Large intestine (tissue), 12 donors: ENCODE measurements at places on chromosomes 2 and 18. TPM values are rescaled to one million over a fixed set of nuclear protein-coding genes. Genes with fewer than 3 reads are reported as not detected.

Gene AGXT
- 0.66 TPM for polyA plus RNA-seq

Gene LYG2
- 0.16 TPM for polyA plus RNA-seq

- H3K4me3 ChIP-seq: no peak overlapping the region
- no peaks in the 10 kb centered on the region for H3K36me3 ChIP-seq
- DNase-seq: no peak
- H3K27me3 ChIP-seq: no peaks in the 10 kb centered on the region
Measured at GRCh38 chr18:43322132-43322531, 44.8 kb upstream of the SYT4 start.

DNA sequence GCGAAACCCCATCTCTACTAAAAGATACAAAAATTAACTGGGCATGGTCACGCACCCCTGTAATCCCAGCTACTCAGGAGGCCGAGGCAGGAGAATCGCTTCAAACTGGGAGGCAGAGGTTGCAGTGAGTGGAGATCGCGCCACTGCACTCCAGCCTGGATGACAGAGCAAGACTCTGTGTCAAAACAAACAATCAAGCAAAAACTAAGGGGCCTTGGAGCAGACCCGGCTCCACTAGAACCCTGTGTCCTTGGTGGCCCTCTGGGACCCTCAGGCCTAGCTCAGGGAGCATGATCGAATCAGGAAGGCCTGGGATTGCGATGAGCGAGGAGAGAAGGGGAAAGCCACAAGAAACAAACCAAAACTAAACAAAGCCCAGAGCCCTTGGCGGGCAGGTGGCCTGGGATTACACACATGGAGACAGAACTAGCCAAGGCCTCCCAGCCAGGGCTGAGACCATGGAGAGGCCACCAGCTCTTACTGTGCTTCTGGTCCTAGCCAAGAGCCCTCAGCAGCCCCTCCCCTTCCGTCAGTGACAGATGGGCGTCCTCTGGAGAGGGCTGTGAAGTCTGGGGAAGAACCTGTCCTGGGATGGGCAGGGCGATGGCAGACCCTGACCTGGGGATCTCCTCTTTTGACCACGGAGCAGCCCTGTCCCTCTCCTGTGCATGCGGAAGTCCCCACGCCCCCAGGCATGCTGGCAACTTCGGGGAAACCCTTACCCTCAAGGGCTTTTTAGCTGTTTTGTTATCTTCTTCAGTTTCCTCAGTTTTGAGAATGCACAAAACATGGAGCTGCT lies 27.4 kb upstream of the CATIP start:
- H3K4me1 ChIP-seq: peaks cover 40% of the 10 kb centered on the region
- DNase-seq: no peak
- H3K27me3 ChIP-seq: no peaks in the 10 kb centered on the region

Gene DSG1
- 0.19 TPM for polyA plus RNA-seq

- DNase-seq: no peak
- H3K4me3 ChIP-seq: no peak overlapping the region
- no peak overlapping the region for H3K27ac ChIP-seq
- no peaks in the 10 kb centered on the region for H3K36me3 ChIP-seq
Measured at GRCh38 chr2:53460347-53460746, 307.3 kb upstream of the CHAC2 start.

Gene MYL12A
- 280 TPM for polyA plus RNA-seq

DNA sequence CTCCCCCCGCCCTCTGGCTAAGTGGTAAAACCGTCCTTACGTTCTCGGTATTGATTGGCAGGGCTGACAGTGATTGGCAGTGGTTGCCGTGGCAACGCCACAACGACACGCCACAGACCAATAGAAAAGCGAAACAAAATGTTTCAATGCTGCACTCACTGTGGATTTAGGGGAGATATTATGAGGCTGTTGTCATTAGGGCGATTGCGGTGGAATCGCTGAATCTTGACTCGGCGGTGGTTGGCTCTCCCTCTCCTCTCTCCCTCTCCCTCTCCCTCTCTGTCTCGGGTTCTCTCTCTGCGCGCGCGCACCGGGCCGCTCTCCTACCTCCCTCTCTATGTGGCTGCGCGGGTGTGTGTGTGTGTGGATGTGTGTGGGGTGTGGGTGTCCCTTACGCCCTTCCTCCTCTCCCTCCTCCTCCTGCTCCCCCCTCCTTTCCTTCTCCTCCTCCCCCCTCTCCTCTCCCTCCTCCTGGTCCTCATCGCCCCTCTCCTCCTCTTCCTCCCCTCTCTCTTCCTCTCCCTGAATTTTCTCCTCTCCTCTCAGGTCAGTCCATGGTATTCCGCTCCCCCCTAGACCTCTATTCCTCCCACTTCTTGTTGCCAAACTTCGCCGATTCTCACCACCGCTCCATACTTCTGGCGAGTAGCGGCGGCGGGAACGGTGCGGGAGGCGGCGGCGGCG lies at the start of gene SIX3:
Gene SIX3 (plus strand): TSS at position 152 of the 684 bp plus-strand sequence. CDS start 403 bp downstream, at position 555.
- peaks cover 4% of the 10 kb centered on the region for H3K4me1 ChIP-seq
- no peak within 1 kb of the TSS for H3K4me3 ChIP-seq
- no peaks in the 10 kb centered on the region for H3K36me3 ChIP-seq
- DNase-seq: no peak
- H3K27me3 ChIP-seq: peaks cover 100% of the 10 kb centered on the region
- no peak within 1 kb of the TSS for H3K27ac ChIP-seq

Gene CARF
- polyA plus RNA-seq: 10.4 TPM

Gene KCNG2
- polyA plus RNA-seq: 0.46 TPM

Gene PIGN
- polyA plus RNA-seq: 20.5 TPM

GRCh38 chr2:218754201-218754600 lies 27.7 kb upstream of the CYP27A1 start:
- DNase-seq: no peak
- no peak overlapping the region for H3K4me3 ChIP-seq
- no peaks in the 10 kb centered on the region for H3K27me3 ChIP-seq
- peaks cover 58% of the 10 kb centered on the region for H3K36me3 ChIP-seq
- H3K27ac ChIP-seq: no peak overlapping the region

DNA sequence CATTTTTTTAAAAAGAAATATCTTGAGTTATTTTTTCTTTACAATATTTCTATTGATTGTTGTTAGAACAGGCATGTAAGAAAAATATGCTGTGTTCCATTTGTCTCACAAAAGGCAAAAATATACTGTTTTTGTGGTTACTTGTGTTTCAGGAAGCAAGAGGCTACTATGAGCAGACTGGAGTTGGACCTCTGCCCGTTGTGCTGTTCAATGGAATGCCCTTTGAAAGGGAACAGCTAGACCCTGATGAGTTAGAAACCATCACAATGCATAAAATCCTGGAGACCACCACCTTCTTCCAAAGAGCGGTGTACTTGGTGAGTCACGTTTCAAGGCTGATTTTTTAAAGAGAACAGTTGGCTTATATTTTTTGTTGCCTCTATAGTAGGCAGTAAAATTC lies 54.7 kb downstream of the UGGT1 start:
- no peaks in the 10 kb centered on the region for H3K4me1 ChIP-seq
- H3K36me3 ChIP-seq: peaks cover 40% of the 10 kb centered on the region
- no peaks in the 10 kb centered on the region for H3K27me3 ChIP-seq
- DNase-seq: no peak

Gene RTP5
- polyA plus RNA-seq: 0.07 TPM

Gene GALNT5
- polyA plus RNA-seq: 14.3 TPM

DNA sequence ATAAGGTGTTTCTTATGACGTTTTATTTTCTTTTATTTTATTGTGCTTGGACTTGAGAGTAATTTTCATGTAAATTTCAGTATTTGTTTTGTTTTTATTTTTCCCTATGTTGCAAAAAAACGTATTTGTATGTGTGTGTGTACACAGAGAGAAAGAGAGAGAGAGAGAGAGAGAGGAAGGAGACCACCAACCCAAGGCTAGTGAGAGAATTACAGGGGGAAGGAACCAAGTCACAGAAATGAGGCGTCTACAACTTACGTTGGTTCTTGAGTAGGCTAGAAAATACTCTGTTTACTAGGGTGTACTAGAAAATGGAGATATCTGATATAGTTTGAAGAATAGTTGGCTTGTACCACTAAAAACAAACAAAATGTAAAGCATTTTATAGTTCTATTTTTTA lies 7.7 kb upstream of the DSC1 start:
- H3K27me3 ChIP-seq: no peaks in the 10 kb centered on the region
- H3K36me3 ChIP-seq: no peaks in the 10 kb centered on the region
- no peak overlapping the region for H3K27ac ChIP-seq
- H3K4me3 ChIP-seq: no peak overlapping the region
- H3K4me1 ChIP-seq: no peaks in the 10 kb centered on the region

DNA sequence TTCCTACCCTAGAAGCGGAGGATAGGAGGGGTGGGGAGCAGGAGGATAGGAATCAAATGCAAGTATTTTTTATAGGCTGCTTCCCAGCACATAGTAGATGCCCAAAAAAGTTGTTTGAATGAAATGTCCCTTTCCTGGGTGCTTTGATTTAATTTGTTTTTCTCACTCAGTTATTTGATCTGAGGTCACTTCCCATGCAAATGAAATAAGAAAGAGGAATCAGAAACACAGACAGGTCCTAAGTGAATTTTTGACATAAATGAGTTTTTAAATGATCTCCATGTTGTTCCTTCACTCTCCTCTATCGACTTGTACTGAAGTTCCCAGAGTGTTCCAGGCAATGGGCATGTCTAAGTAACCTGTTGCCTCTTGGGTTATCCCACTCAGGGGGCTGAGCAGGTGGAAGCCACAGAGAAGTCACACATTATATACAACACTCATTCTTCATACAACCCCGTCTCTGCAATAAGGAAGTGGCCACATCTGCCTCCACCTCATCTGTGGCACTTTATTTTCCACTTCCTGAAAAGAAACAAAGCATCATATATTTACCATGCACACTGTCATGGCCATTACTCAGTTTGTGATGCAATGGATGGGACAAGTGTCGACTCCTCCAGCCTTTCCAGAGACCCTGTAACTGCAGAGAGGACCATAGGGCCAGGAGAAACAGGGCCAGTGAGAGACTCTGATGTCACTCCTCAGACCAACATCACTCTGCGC lies 81.9 kb upstream of the ZNF397 start:
- H3K4me1 ChIP-seq: no peaks in the 10 kb centered on the region
- DNase-seq: peak; percentile 20
- no peaks in the 10 kb centered on the region for H3K36me3 ChIP-seq

GRCh38 chr2:31249009-31249690 lies 15.2 kb downstream of the EHD3 start:
- no peak for DNase-seq
- no peak overlapping the region for H3K4me3 ChIP-seq
- H3K27ac ChIP-seq: no peak overlapping the region

Gene COL4A3
- 0.19 TPM for polyA plus RNA-seq

DNA sequence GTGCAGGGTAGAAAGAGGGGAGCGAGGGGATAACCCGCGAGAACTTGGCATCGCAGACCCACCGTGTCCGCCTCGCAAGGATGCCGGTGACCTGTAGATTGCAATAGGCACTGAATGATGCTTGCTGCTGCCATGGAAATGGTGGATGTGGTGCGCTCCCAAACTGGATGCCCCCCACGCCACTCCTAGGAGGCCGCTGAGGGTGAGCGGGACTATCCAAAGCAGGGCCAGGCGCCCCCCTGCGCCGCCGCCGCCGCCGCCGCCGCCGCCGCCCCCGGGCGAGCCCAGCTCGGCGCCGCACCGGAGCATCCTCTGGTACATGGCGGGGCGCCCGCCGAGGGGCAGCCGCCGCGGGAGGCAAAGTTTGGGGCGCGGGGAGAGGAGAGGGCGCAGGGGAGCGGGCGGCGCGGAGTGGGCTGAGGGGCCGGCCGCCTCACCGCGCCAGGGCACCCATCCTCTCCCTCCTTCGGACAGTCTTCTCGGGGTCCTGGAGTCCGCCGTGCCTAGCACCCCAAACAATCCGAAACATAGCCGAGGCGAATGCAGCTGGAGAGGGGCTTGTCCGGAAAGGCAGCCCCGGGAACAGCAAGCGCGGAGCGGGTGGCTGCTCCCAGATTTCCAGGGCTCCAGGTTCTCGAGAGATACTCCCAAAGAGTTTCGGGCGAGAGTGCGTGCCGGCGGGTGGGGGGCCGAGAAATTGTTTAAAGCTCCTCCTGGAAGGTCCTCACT lies 685.1 kb downstream of the NRXN1 start:
- H3K36me3 ChIP-seq: no peaks in the 10 kb centered on the region
- no peak for DNase-seq
- H3K27ac ChIP-seq: no peak overlapping the region

DNA sequence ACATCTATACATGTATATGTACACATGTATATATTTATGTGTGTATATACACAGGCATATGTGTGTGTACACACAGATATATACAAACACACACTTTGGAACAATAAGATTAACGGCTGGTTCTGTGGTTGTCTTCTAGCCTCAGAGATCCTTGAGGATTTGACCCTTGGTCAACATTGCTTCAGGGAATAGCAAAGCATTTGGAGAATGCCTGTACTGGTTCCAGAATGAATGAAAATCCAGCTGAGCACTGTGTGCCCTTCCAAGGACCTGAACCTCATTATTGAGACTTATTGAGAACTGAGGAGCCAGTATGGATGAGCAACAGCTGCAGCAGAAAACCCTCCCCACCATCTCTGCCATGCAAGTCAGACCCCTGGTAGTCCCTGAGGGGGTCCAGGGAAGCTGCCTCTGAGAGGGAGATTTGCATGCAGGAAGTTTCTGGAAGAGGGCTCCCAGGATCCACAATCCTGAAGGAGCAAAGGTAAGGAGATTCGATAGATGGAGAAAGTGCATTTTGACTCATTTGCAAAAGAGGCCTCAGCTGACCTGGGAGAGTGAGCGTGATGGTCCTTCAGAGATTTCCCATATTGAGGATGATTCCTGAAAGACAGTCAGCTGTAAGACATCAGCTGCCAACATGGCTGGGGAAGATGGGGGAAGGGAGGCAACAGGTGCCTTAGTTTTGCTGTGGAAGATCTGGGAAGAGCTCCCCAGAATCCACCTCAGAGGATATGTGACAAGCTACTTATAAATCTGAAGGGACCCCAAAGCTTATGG lies 166.6 kb upstream of the NCKAP5 start:
- H3K36me3 ChIP-seq: no peaks in the 10 kb centered on the region
- H3K4me3 ChIP-seq: no peak overlapping the region
- no peaks in the 10 kb centered on the region for H3K27me3 ChIP-seq
- no peak overlapping the region for H3K27ac ChIP-seq
- no peaks in the 10 kb centered on the region for H3K4me1 ChIP-seq

DNA sequence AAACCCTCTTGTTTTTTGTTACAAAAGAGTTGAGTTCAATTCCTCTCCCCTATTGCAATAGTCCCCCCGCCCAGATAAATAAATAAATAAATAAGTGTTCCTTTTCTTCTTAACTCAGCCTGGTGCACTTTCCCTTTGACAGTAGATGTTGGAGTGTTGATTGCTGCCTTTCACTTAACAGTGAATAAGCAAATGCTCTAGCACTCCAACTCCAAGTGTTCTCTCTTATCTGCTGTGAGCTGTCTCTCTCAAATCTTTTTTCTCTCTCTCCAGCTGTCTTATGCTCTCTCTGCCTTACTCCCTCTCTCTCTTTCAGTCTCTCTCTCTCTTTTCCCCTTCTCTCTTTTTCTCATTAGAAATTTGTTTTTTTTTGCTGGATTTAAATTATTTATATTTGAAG lies 216.7 kb downstream of the TMX3 start:
- H3K36me3 ChIP-seq: no peaks in the 10 kb centered on the region
- no peak overlapping the region for H3K4me3 ChIP-seq
- H3K4me1 ChIP-seq: no peaks in the 10 kb centered on the region
- DNase-seq: no peak
- H3K27me3 ChIP-seq: no peaks in the 10 kb centered on the region

- no peaks in the 10 kb centered on the region for H3K36me3 ChIP-seq
- DNase-seq: no peak
- H3K4me1 ChIP-seq: no peaks in the 10 kb centered on the region
Measured at GRCh38 chr18:39425172-39425850, 1859.7 kb upstream of the CELF4 start.

- H3K36me3 ChIP-seq: no peaks in the 10 kb centered on the region
- H3K27me3 ChIP-seq: no peaks in the 10 kb centered on the region
- H3K4me3 ChIP-seq: no peak overlapping the region
Measured at GRCh38 chr2:22221006-22221405, 1097.2 kb downstream of the TDRD15 start.

GRCh38 chr2:242031481-242032019 lies 162.0 kb downstream of the RTP5 start:
- no peaks in the 10 kb centered on the region for H3K36me3 ChIP-seq
- H3K4me3 ChIP-seq: no peak overlapping the region
- no peaks in the 10 kb centered on the region for H3K4me1 ChIP-seq
- H3K27ac ChIP-seq: no peak overlapping the region

Gene ST8SIA5
- 1.3 TPM for polyA plus RNA-seq

Gene CRIM1
- 35.6 TPM for polyA plus RNA-seq
